Tibial nerve (tissue), 4 donors: ENCODE measurements at places on chromosomes 6 and 20. TPM values are rescaled to one million over a fixed set of nuclear protein-coding genes. Genes with fewer than 3 reads are reported as not detected.

GRCh38 chr6:14595751-14596150 lies 478.2 kb downstream of the CD83 start:
- no peak for DNase-seq

The COQ3 gene
- 1.5 TPM for total RNA-seq

The TRIM15 gene
- not detected for total RNA-seq

The CRISP2 gene
- not detected for total RNA-seq

GRCh38 chr20:55580475-55580874 lies 424.8 kb downstream of the CBLN4 start:
- no peak for DNase-seq

- DNase-seq = no peak
These were observed 45.6 kb upstream of the TNFAIP3 start for GRCh38 chr6:137821491-137821890.

DNA sequence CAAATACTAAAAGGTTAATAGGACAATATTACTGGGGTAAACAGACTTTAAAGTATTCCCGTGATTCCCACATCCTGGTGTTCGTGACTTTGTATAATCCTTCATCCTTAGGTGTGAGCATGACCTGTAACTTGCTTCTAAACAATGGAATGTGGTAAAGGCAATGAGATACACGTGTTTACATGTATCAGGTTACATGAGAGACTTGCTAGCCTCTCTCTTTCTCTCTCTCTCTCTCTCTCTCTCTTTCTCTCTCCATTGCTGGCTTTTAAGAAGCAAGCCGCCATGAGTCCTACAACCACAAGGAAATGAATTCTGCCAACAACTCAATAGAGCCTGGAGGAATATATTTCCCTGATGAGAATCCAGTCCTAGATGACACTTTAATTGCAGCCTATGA lies 83.9 kb upstream of the LGSN start:
- DNase-seq = no peak

DNA sequence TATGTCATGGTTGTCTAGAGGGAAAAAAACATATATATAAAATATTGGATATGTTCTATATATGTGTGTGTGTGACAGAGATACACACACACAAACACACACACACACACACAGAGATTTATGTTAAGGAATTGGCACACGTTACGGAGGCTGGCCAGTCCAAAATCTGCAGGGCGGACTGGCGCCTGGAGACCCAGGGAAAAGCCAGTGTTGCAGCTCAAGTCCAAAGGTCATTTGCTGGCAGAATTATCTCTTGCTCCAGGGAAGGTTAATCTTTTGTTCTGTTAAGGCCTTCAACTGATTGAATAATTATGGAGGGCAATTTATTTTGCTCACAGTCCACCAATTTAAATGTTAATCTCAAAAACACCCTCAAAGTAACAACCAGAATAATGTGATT lies 37.5 kb upstream of the PDE7B start:
- DNase-seq = no peak

- DNase-seq = no peak
These were observed 514.3 kb upstream of the ID4 start for GRCh38 chr6:19322691-19323485.

GRCh38 chr6:127952831-127953230 lies 52.0 kb upstream of the THEMIS start:
- DNase-seq = no peak

DNA sequence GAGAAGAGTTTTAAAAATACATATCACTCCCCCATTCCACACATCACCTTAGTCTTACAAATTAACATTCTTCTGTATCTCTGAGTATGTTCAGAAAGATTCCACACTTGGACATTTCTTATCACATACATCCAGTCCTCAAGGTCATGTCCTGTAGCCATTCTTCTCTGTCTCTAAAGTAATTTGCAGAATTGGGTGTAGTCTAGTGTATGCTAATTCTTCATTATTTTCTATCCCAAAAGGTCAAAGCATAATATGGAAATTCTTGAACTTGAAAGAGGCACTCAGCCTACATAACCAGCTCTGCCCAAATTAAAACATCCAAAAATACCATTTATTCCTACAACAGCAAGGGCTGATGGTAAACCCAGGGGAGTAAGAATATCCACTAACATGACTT lies 286.0 kb downstream of the HAO1 start:
- no peak for DNase-seq

DNA sequence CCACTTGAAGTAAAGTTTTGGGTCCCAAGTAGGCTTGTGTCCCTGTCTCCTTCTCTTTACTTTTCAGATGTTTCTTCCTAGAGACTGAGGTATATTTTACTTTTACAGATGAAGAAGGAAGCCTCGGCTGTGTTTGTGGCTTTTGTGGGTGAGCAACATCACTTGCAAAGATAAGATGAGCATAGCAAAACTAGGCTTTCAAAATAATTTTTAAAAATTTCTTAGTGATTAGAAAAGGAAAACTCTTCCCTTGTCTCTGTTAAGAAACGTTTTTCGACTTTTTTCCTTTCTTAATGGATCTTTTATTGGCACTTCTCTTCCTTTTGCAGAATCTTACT lies 7.6 kb downstream of the PTPN1 start:
- no peak for DNase-seq

DNA sequence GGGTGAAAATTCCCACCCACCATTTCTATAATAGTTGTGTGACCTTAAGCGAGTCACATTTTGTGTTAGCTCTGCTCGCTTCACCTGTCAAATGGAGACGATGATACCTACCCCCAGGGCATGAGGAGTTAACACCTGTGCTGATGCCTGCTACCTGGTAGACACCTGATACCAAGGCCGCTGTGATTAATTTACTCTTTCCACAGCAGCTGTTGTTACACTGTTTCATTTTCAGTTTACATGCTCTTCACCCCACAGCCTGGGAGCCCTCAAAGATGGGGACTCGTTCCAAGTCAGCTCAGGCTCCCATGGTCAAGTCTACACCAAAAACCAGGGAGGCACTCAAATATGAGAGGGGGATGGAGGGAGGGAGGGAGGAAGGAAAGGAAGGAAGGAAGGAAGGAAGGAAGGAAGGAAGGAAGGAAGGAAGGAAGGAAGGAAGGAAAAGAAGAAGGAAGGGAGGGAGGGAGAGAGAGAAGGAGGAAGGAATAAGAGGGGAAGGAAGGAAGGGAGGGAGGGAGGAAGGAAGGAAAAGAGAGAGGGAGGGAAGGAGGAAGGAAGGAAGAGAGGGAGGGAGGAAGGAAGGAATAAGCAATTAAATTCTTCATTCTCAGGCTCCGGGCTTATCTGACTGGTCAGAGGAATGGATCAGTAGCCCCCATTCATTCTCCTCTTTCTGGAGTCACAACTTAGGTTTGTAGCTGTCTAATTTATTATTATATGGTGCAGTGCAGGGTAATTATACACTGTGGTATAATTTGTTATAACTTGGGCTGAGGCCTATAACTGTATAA lies 40.9 kb downstream of the PDYN start:
- DNase-seq = no peak

The UBD gene
- not detected for total RNA-seq

The CRYBG1 gene
- 9.0 TPM for total RNA-seq

The SLC22A7 gene
- not detected for total RNA-seq

- no peak for DNase-seq
These were observed 39.1 kb downstream of the SUN5 start for GRCh38 chr20:32965115-32965514.

The SGK2 gene
- 1.2 TPM for total RNA-seq

The SRC gene
- 36.9 TPM for total RNA-seq

The MYLK2 gene
- total RNA-seq = 1.3 TPM

DNA sequence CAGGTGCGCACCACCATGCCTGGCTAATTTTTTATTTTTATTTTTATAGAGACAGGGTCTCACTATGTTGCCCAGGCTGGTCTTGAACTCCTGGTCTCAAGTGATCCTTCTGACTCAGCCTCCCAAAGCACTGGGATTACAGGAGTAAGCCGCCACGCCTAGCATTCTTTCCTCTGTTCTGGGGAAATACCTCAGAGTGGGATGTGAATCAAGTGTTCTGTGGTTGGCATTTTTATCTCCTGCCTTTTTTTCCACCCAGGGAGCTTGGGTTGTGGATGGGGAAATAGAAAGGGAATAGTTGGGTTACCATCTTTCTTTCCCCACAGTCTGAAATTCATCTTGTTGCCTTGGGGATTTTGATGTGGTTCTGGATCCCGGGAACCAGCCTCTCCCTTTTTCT lies 24.1 kb downstream of the TFAP2C start:
- no peak for DNase-seq

DNA sequence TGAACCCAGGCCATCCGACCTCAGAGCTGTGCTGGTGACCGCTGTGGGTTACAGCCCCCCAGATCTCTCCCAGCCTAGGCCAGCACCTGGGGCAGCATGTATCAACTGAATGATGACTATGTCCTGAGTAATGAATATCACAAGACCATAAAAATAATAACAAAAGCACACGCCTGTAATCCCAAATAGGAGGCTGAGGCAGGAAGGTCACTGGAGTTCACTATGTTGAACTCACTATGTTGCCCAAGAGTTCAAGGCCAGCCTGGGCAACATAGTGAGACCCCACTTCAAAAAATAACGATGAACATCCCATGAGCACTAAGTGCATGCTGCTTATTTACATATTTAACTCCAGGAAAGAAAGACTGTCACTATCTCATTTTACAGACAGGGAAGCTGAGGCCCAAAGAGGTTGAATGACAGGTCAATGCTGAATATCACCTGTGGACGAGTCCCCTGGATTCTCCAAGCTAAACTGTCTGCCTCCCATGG lies 92.3 kb downstream of the NFATC2 start:
- no peak for DNase-seq

- no peak for DNase-seq
These were observed 40.3 kb downstream of the KIF6 start for GRCh38 chr6:39684790-39685488.

GRCh38 chr6:131003488-131004386 lies 59.3 kb downstream of the EPB41L2 start:
- DNase-seq = no peak

- no peak for DNase-seq
These were observed 120.5 kb downstream of the MAP3K7 start for GRCh38 chr6:90466154-90466940.

The CST4 gene
- total RNA-seq = not detected

DNA sequence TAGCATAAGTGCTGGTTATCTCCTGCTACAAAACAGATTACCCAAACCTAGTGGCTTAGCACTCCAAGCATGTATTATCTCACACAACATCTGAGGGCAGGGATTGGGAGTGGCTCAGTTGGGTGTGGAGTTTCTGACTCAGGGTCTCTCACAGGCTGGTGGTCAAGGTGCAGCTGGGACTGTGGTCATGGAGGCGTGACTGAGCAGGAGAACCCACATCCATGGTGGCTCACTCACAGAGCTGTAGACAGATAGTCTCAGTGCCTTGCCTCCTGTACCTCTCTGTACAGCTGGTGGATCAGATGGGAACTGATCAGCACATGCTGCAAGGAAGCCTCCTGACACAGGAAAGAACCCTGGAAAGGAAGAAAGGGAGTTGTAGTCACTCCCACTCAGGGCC lies 83.1 kb upstream of the CST7 start:
- no peak for DNase-seq

- DNase-seq = no peak
These were observed 258.4 kb downstream of the ARID1B start for GRCh38 chr6:157035546-157035945.

- DNase-seq = no peak
These were observed 116.3 kb upstream of the FKBP1C start for GRCh38 chr6:63094947-63095346.

The RUNX2 gene
- total RNA-seq = 7.3 TPM

The PKIG gene
- 100 TPM for total RNA-seq

DNA sequence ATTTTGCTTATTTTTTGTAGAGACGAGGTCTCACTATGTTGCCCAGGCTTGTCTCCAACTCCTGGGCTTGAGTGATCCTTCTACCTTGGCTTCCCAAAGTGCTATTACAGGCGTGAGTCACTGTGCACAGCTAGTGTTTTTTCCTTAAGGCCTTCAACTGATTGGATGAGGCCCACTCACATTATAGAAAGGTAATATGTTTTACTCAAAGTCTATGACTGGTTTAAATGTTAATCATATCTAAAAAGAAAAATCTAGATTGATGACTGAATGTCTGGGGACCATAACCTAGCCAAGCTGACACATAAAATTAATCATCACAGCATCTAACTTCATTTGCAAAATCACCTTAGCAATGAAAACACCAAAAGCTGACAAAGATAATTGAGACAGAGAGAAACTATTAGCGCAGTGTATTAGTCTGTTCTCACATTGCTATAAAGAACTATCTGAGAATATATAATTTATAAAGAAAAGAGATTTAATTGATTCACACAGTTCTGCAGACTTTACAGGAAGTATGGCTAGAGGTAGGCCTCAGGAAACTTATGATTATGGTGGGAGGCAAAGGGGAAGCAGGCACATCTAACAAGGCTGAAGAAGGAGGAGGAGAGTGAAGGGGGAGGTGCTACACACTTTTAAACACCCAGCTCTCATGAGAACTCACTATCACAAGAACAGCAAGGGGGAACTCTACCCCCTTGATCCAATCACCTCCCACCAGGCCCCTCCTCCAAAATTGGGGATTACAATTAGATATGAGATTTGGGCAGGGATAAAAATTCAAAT lies 66.8 kb upstream of the ARHGAP18 start:
- no peak for DNase-seq

GRCh38 chr6:88262332-88262731 lies 96.2 kb upstream of the CNR1 start:
- DNase-seq = no peak

DNA sequence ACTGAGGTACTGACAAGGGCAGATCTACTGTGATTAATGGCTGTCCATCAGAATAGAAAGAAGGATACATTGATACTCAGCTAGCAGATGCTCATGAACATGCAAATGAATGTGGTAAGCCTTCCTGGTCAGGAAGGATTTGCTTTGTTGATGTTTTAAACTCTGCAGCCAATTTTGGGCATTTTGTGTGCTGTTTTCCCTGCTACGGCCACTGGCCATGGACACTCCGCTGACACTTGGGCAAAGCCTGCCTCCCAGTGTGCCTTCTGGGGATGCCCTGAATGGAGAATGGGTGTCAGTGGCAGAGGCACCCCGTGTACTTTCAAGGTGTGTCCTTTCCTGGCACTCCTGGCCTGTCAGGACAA lies 113.1 kb downstream of the SOBP start:
- no peak for DNase-seq

DNA sequence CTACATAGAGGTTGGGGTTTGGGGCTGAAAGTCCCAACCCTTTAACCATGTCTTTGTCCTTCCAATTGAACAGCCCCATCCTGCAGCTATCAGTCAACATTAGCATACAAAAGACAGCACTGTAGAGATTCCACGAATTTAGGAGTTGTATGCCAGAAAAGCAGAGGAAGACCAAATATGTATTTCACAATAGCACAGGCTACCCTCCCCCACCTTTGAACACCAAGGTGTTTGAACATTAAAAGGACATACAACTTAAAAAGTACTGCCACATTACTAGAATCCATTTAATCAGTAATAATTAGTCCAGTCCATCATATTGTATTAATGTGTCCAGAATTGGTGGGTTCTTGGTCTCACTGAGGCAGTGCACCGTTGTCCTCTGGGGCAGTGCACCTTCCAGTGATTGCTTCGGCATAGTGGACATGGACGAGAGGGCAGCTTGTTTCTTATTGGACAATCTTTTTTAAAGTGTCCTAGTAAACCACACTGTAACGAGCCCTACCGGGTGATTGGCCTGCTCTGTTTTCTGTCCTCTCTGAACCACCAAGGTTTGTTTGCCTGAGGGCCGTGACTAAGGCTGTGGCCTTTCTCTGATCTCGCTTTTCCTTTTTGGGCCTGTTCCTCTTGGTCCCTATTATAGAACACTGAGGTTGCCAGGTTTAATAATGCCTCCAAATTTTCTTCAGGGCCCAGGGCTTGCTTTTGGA lies 36.4 kb downstream of the GSTA4 start:
- no peak for DNase-seq

- DNase-seq = no peak
These were observed 718.6 kb downstream of the QKI start for GRCh38 chr6:164133095-164133494.

The SLC4A11 gene
- not detected for total RNA-seq

The SLPI gene
- 134 TPM for total RNA-seq
